Prostate gland (tissue), 2 donors: ENCODE measurements at places on chromosomes 16 and 17. TPM values are rescaled to one million over a fixed set of nuclear protein-coding genes. Genes with fewer than 3 reads are reported as not detected.

PRDM7 gene
- 0.09 TPM for total RNA-seq

- H3K4me1 ChIP-seq = no peaks in the 10 kb centered on the region
- no peak overlapping the region for H3K27ac ChIP-seq
- no peak for DNase-seq
These were observed 361.6 kb downstream of the GRIN2A start for GRCh38 chr16:9820476-9821246.

DNA sequence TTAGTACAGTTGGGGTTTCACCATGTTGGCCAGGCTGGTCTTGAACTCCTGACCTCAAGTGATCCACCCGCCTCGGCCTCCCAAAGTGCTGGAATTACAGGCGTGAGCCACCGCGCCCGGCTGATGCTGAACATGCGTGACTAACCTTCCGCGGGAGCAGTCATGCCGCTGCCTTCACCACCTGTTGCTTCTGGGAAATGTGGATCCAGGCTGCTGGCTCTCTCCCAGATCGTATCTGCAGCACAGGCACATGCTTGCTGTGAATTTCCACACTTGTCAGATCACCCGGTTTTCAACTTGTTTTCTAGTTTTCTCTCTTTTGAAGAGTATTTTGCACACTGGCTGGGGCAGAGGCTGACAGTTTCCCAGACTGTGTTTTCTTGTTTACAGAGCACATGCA, 97.9 kb downstream of the ADCY9 start:
- no peaks in the 10 kb centered on the region for H3K4me1 ChIP-seq
- H3K27me3 ChIP-seq = no peaks in the 10 kb centered on the region
- H3K4me3 ChIP-seq = no peak overlapping the region
- no peak for DNase-seq

GRCh38 chr16:20901068-20901435, 481 bp downstream of the LYRM1 start:
- no peaks in the 10 kb centered on the region for H3K27me3 ChIP-seq
- H3K27ac ChIP-seq = peak overlapping the region; percentile 97
- H3K4me1 ChIP-seq = peaks cover 7% of the 10 kb centered on the region
- H3K4me3 ChIP-seq = peak overlapping the region; percentile 73
- H3K36me3 ChIP-seq = no peaks in the 10 kb centered on the region

IL34 gene
- 2.9 TPM for total RNA-seq

MYH8 gene
- 0.05 TPM for total RNA-seq

DNA sequence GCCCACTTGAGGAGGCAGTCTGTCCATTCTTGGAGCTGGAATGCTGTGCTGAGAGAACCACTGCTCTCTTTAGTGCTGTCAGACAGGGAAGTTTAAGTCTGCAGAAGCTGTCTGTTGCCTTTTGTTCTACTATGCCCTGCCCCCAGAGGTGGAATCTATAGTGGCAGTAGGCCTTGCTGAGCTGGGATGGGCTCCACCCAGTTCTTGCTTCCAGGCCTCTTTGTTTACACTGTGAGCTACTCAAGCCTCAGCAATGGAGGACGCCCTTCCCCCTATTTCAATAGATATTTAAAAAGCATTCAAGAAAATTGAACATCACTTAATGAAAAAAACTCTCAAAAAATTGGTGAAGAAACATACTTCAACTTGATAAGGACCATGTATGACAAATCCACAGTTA, 313.5 kb downstream of the PHKB start:
- H3K4me1 ChIP-seq = no peaks in the 10 kb centered on the region
- H3K4me3 ChIP-seq = no peak overlapping the region
- H3K27me3 ChIP-seq = no peaks in the 10 kb centered on the region
- H3K27ac ChIP-seq = no peak overlapping the region

ZP2 gene
- not detected for total RNA-seq

DNA sequence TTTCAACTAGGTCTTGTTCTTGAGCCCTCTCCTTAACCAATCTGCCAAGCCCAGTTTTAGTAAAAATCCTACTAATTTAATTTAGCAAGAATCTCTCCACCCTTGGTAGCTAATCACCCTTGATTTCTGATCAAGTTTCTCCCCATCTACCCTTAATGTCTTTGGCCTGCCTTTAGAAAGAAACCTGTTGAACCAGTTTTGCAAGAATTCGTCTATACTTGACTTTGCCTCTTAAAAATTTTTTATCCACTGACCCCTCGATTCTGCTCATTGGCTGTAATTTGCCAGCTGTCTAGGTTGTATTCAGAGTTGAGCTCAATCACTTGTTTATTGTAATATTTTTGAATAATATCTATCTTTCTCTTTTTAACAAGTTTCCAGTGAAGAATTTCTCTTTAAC, 1138.5 kb downstream of the CDH11 start:
- DNase-seq = peak; percentile 4
- H3K27me3 ChIP-seq = no peaks in the 10 kb centered on the region
- no peaks in the 10 kb centered on the region for H3K36me3 ChIP-seq
- no peak overlapping the region for H3K4me3 ChIP-seq
- H3K4me1 ChIP-seq = no peaks in the 10 kb centered on the region

MSLN gene
- 7.3 TPM for total RNA-seq

DNA sequence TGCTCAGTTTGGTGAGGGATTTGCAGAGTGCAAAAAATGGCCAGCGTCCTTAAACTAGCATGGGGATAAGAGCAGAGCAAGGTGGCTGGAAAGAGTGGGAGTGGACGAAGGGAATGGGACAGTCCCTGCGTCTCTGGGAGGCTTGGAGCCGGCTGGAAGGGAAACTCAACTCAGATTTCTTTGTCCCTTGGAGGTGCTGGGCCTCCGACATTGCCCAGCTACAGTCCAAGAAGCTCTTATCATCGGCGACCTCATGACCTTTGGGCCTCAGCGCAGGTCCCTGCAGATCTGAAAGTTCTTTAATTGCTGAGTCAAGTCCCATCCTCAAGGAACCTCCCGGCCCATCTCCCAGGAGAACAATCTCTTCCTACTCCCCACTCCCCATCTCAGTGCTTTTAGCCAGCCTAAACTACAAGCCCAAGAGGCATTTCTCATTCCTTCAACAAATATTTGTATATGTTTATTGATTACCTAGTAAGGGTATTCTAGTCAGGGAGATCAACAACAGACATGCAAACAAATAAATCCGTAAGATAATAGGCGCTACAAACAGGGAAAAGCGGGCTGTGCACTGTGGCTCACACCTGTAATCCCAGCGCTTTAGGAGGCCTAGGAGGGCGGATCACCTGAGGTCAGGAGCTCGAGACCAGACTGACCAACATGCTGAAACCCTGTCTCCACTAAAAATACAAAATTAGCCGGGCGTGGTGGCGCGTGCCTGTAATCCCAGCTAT, 985 bp upstream of the TMEM107 start:
- no peaks in the 10 kb centered on the region for H3K36me3 ChIP-seq
- H3K4me1 ChIP-seq = peaks cover 6% of the 10 kb centered on the region
- no peak overlapping the region for H3K4me3 ChIP-seq
- no peaks in the 10 kb centered on the region for H3K27me3 ChIP-seq

DNA sequence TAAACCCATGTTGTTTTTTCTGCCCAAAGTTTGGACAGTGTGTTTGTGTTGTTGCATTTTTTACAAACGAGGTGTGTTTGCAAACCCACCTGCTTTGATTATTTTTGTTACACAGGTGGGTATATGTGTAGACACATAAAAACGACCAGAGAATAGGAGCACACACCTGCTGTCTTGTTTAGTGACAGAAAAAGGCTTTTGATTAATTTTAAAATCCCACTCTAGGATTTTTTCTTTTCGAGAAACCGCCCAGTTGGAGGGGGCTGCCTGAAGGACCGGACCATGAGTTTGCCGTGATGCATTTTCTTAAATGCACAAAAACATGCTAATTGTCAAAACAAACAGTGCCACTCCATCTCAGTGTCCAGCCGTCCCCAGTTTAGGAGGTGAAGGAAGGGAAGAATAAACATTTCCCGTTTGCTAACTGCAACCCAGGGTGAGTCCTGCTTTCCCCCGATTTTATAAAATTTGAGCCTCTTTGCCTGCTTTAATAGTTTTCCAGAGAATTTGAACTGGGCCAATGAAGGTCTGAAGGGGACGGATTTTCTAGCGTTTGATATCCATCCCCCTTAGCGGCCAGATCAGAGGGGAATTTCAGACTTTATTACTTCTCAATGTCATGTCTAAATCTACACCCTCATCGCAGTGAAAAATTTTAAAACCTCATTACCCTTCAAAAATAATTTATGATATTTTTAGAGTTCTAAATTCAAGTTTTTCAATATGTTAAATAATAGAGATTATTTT, 3.2 kb downstream of the FOXC2 start:
- H3K4me1 ChIP-seq = no peaks in the 10 kb centered on the region
- DNase-seq = no peak
- H3K27ac ChIP-seq = no peak overlapping the region
- no peak overlapping the region for H3K4me3 ChIP-seq

CHST5 gene
- not detected for total RNA-seq

CHST4 gene
- total RNA-seq = 0.18 TPM

DNA sequence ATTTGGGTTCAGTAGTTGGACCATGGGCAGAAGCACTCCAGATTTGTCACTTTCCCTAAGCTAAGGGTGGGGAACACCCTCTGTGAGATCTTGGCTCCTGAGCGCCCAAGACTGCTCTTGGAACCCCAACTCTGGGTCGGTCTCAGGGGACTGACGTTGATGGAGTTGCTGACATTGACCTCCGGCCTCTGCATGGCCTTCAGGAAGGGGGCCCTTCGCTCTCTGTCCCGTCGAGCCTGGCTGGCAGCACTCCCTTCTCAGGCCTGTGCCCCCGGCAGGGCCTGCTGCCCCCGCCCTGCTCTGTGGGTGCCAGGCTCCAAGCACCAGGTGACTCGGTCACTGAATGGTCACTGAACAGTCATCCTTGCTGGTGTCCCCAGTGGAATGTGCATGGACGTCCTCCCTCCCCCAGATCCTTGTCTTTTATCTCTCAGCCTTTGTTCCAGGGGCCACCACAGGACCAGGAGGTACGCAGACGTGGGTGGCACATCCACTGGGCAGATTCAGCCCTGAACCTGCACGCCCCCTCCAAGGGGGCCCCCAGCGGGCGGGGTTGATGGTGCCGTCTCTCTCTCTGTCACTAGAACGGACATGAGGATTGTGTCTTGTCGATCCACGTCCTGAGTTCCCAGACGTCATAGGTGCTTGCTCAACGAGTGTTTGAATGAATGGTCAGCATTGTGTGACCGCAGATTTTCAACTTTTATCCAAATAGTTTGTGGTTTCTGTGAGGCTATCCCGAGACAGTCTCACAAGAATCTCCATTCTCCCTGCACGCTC, 314.5 kb downstream of the SEC14L1 start:
- no peak overlapping the region for H3K4me3 ChIP-seq
- peaks cover 44% of the 10 kb centered on the region for H3K4me1 ChIP-seq
- peak overlapping the region; percentile 91 for H3K27ac ChIP-seq
- H3K27me3 ChIP-seq = no peaks in the 10 kb centered on the region
- H3K36me3 ChIP-seq = no peaks in the 10 kb centered on the region

SOX8 gene
- 11.9 TPM for total RNA-seq

DNA sequence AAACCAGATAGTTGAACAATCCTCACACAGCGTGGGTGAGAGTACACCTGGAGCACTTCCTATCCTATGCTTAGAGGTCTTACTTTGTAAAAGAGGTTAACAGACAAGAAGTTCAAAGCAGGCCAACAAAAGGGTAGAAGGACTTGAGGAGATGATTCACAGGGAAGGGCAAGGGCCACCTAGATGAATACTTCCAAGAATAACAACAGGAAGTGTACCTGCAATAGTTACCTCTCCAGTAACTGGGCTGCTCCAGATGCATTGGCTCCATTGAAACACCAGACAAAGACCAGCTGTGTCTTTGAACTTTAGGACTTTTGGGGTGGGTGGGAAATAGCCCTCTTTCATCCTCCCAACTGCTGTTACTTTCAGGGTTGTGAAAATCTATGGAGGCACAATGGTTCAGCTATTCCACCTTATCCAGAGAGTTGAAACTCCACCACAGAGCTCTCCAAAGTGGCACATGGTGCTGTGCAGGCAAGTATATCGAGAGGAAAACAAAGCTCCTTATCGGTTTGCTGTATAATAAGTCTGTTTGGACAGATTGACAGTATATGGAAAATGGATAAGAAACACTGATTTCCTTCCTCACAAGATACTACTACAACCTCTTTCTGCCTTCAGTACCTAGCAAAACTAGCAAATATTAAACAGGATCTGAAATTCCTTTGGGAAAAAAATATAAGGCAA, 22.7 kb downstream of the RNF43 start:
- H3K4me3 ChIP-seq = no peak overlapping the region
- peaks cover 12% of the 10 kb centered on the region for H3K4me1 ChIP-seq
- no peak overlapping the region for H3K27ac ChIP-seq

PIPOX gene
- 6.2 TPM for total RNA-seq

HOXB4 gene
- 0.41 TPM for total RNA-seq

- H3K27ac ChIP-seq = no peak overlapping the region
- H3K4me1 ChIP-seq = peaks cover 2% of the 10 kb centered on the region
- H3K27me3 ChIP-seq = no peaks in the 10 kb centered on the region
- no peaks in the 10 kb centered on the region for H3K36me3 ChIP-seq
These were observed 5.7 kb downstream of the ENGASE start for GRCh38 chr17:79080349-79080748.

ASPA gene
- 0.46 TPM for total RNA-seq

- no peaks in the 10 kb centered on the region for H3K4me1 ChIP-seq
- H3K36me3 ChIP-seq = no peaks in the 10 kb centered on the region
- peak overlapping the region; percentile 91 for H3K27ac ChIP-seq
- H3K4me3 ChIP-seq = peak overlapping the region; percentile 55
- no peaks in the 10 kb centered on the region for H3K27me3 ChIP-seq
- DNase-seq = no peak
These were observed 670 bp downstream of the TNFSF12 start for GRCh38 chr17:7549401-7550055.

BAHCC1 gene
- total RNA-seq = 28.9 TPM

KRTAP4-9 gene
- not detected for total RNA-seq

- no peaks in the 10 kb centered on the region for H3K27me3 ChIP-seq
- no peak overlapping the region for H3K4me3 ChIP-seq
- no peaks in the 10 kb centered on the region for H3K4me1 ChIP-seq
- DNase-seq = peak; percentile 10
- no peak overlapping the region for H3K27ac ChIP-seq
These were observed 129.4 kb upstream of the SEC14L1 start for GRCh38 chr17:77011173-77012011.

PIK3R6 gene
- total RNA-seq = 2.6 TPM

ZNF286A gene
- total RNA-seq = 46.9 TPM

GRCh38 chr17:72921347-72922054, 171.0 kb downstream of the SLC39A11 start:
- no peaks in the 10 kb centered on the region for H3K27me3 ChIP-seq
- H3K27ac ChIP-seq = no peak overlapping the region
- H3K36me3 ChIP-seq = no peaks in the 10 kb centered on the region
- no peaks in the 10 kb centered on the region for H3K4me1 ChIP-seq
- no peak overlapping the region for H3K4me3 ChIP-seq
- no peak for DNase-seq

DNA sequence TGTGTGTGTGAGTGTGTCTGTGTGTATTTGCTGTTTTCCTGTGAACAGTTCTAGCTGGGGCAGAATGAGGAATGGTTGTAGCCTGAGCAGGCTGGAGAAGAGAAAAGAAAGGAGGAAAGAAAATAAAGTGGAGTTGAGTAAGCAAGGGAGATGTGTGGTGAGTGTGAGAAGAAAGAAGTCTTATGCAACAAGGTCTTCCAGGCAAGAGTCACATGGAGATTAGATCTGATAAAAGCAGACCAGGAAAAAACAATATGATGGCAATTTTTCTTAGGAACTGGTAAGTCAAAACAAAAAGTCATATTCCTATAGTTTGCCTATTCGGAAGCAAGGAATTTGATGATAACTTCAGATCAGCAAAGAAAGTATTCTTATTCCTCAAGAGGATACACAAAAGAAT, 125.0 kb downstream of the HS3ST3A1 start:
- no peak overlapping the region for H3K4me3 ChIP-seq
- no peak overlapping the region for H3K27ac ChIP-seq
- no peaks in the 10 kb centered on the region for H3K27me3 ChIP-seq

VAT1 gene
- total RNA-seq = 89.1 TPM
